Sciatic nerve (tissue), 2 donors: ENCODE measurements at places on chromosomes 11 and 22.
A peak's percentile ranks its signal among the peaks of the same experiment; 100 is the strongest.

DNA sequence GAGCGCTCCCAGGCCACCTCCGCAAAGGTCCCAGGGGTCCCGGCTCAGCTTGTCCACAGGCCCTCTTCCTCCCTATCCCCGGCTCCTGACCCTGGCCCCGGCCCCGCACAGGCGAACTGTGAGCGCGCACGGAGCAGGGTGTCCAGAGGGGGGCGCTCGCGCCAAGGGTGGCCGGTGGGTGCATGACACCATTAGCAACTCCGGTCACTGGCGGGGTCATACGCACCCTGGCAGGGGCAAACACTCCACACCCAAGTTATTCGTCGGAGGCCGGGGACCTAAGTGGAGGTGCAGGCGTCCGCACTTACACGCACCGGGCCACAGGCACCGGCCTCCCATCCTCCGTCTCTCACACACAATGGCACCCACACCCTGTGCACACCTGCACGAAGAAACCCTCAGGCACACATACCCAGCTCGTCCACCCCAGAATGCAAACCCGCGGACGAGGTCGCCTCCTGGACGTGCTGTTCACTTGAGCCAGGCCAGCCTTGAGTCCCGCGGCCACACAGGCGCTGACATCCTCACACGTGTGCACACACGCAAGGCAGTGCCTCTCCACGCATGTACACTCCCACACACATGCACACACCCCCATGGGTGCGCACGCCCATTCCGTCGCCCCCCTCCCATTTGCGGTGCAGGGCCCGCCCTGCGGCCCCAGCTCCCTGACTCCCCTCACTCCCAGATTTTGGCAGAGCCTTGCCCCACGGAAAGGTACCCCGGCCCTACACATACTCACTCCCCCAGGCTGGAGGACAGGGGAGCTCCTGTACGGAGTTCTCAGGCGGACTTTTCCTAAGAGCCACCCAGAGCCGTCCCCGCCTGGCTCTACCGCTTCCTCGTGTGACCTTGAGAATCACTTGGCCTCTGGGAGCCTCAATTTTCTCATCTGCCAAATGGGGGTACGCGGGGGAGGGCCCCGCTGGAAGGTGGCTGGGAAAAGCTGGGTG is at the start of gene RASGRP2:
Gene RASGRP2, minus strand, starts transcription at position 552 of the 953 bp plus-strand sequence. CDS start 1,276 bp downstream, outside the sequence.
- DNase-seq = peak; percentile 89

- no peak for DNase-seq
These were observed 46.0 kb upstream of the OR9Q1 start for GRCh38 chr11:57977709-57978108.

GRCh38 chr22:27820896-27821866 is 19.6 kb upstream of the MN1 start:
- DNase-seq = no peak

DNA sequence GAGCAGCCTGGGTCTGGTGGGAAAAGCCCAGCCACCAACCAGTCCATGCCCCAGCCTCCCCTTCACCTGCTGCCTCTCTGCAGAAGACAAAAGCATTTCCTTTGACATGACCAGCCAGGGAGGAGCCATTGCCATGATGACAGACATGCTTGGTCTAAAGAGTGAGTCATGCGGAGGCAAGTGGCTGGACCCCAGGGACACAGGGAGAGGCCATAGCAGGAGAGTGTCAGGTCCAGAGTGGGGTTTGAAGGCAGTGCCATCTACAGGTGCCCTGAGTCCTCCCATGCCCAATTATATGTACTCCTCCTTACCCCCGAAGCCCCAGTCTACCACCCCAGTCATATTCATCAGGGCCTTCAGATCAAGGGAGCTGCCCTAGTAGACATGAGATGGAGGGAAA is 67.4 kb downstream of the SCN3B start:
- no peak for DNase-seq

DNA sequence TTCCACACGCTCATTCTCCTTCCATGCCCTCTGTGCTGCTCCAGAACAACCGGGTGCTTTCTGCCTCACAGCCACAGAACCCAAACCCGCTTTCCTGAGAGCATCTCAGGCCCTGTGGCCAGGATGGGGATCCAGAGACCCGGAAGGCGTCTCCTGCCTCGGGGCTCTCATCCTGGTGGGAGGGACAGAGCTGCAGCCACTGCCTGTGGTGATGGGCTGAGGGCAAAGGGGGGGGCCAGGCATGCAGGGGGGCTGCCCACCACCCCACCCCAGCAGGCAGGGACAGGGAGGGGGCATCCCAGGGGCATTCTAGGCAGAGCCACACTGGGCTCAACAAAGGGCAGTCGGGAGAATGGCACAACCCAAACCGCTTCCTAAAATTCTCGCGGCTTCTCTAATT is 41.4 kb downstream of the CERK start:
- DNase-seq = no peak

GRCh38 chr22:37492428-37493344 is 6.5 kb upstream of the MFNG start:
- no peak for DNase-seq

DNA sequence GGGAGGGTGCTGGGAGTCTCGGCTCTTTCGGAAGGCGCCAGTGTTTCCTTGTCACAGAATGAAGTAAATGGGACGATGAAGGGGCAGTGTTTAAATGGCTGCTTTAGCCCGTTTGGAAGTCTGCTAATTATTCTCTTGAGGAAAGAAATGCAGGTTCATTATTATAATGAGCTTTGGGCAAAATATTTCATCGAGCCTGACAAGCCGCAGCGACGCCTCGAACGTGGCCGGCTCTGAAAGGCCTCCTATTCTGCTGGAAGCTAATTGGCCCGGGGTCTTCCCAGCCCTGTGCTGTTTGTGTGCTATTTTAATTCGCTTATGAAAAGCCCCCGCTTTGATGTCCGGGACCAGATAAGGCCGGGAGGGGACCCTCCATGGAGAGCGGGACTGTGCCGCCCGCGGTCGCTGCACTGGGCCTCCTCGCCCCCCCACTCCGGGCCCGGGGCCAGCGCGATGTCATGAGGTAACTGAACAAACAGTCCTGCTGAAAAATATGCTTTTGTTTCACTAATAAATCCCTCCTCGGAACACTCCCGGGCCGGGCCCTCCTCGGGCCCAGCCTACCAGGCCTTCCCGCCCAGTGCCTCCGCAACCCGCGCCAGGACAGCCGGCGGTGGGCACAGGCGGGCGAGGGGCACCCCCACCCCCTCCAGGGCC is 78.4 kb downstream of the CDKN1C start:
- DNase-seq = peak; percentile 87

- DNase-seq = no peak
These were observed 22.5 kb upstream of the SMIM35 start for GRCh38 chr11:118109231-118109630.

- DNase-seq = peak; percentile 65
These were observed 11.2 kb upstream of the P4HA3 start for GRCh38 chr11:74322667-74323066.

GRCh38 chr22:41070665-41071331 is 21.6 kb upstream of the EP300 start:
- DNase-seq = no peak

GRCh38 chr11:2991452-2992233 is 486 bp downstream of the NAP1L4 start:
- DNase-seq = peak; percentile 74

GRCh38 chr11:99814021-99814420 is 793.3 kb downstream of the CNTN5 start:
- DNase-seq = no peak

- no peak for DNase-seq
These were observed 45.3 kb upstream of the SCUBE2 start for GRCh38 chr11:9136741-9137140.

GRCh38 chr11:73396251-73396930 is 20.2 kb downstream of the RELT start:
- no peak for DNase-seq

GRCh38 chr22:48373626-48374173 is 1454.0 kb downstream of the BRD1 start:
- DNase-seq = no peak

GRCh38 chr11:61893981-61894380 is 2.6 kb upstream of the FADS3 start:
- DNase-seq = no peak
